Stimulated activated CD4-positive, alpha-beta T cell treated with anti-CD3 and anti-CD28 coated beads, Interleukin-1b, Interleukin-23, amount 100 ng/mL, for 1 hour (primary cell): ENCODE measurements at places on chromosomes 3 and 15.

DNA sequence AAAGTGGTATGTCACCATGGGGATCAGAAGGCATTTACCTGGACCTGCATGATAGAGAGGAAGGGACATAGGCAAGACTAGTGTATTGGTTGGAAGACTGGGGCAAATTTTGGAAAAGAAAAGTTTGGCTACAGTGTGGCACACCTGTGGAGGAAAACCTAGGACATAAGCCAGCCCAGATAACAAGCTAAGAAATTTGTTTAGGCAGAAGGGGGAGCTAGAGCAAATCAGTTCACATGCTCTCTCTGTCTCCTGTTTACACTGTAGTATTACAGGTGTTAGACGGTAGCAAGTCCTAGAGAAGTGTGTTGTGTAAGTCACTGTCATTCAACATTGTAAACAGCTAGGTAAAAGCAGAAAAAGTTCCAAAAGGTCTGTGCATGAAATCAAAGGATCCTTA lies 11.9 kb upstream of the ALDH1A2 start:
- no peak for DNase-seq

DNA sequence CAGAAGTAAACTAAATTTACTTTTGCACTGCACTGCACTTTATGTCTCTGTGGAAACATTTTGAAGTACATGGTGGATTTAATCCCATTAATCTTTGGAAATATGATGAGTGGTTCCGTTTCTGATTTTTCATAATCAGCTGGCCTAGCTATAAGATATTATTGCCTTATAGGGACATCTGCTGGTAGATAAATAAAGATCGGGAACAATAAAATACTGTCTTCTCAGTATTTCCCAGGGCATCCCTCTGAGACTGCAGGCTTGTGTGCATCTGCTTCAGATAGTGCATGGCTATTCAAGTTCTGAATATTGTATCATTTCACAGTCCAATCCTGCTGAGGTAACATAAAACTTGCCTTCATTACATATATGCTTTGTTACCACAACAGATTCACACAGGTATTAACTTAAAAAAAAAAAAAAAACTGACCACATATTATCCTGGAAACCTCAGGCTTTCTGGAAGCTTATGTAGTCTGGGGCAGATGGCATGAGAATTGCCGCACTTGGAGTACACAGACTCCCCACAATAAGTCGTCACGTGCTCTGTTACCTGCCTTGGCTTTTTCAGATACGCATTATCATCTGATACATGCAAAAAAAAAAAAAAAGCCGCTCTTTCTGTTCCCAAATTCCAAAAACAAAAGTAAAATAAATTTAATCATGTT lies 330.8 kb upstream of the AGTR1 start:
- DNase-seq, result no peak

DNA sequence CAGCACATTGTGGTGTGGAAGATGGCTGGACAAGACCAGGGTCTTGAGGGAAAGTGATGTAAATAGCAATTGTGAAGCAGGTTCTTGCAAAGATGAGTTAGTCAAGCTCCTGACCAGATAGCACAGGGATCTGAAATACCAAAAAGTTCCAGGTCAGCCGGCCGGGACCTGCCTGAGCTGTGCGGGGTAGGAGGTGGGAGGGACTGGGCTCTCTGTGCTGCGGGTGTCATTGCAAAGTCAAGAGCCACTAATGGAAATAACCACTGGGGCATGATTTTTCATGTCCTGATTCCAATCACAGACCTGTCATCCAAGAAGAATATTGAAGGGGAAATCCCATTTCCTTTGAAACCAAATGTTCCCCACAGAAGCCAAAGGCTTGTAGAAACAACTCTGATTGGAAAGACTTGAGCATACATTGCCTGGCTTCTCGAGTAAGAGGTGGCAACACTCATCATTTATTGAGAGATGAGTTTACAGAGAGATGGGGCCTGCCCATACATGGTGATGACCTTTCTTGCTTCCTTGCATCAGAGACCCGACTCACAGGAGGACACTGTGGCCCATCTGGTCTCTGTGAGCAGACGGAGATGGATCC lies 44.2 kb upstream of the KY start:
- no peak for DNase-seq

DNA sequence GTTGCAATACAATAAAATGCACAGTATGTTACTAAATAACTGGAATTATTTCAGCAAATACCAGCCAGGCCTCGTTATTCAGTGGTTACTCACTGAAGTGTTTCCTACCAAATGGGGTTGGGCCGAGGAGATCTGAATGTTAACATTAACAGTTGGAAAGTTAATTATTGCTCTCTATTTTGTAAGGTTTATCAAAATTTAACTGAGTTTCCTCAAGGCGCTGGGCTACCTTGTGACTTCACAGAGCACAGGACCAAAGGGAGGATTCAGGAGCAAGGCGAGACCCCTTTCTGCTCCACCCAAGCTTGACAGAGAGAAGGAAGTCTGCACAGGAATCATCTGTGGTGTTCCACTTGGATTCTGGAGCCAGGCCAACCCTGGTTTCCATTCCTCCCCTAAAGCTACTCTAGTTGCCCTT lies 21.6 kb downstream of the ADAMTS9 start:
- no peak for DNase-seq

DNA sequence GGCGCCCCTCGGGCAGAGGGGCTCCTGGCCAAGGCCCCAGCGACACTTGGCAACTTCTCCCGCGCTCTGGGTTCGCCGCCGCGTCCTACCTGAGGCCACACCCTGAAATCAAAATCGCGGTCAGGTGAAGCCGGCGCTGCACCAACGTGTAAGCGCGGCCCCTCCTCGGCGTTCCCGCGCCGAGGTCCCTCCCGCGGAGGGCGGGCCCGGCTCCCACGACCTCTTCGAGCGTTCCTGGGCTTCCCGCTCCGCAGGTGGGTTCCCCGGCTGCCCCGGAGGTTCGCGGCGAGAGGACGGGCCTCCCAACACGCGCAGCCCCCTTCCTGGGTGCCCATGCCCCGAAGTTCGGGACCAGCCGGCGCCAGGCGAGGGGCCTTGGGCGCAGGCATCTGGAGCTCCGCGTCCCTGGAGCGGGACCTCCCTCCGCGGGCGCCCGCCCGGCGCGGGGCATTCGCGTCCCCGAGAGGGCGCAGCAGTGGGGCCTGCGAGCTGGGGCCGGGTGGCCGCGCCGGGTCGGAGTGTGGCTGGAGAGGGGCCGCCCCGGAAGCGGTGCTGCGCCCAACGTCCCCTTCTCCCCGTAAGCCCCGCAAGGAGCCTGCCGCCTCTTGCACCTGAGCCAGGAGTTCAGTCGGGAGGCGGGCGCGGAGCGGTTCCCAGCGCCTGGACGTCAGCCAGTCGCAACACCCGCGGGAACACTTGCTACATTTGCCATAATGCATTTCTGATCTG lies 13.7 kb downstream of the PAK6 start:
- no peak for DNase-seq

GRCh38 chr3:55331524-55331923 lies 155.6 kb downstream of the WNT5A start:
- DNase-seq, result no peak

DNA sequence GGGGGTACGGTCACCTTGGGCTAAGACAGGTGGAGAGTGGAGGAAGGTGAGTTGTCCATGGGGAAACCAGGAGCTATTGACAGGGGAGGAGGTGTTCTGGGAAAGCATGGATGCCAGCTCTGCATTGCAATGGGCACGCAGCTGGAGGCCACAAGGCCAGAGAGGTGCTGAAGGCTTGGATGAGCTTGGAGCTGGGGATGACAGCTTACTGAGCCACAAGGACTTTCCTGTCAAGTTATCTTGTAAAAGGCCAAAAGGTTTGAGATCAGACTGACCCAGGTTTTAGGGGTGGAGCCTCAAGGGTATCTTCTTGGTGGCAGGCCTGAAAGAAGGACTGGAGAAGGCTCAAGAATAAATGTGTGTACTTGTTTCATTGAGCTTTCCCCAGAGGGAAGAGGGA lies 115.2 kb downstream of the ASB7 start:
- DNase-seq, result no peak

DNA sequence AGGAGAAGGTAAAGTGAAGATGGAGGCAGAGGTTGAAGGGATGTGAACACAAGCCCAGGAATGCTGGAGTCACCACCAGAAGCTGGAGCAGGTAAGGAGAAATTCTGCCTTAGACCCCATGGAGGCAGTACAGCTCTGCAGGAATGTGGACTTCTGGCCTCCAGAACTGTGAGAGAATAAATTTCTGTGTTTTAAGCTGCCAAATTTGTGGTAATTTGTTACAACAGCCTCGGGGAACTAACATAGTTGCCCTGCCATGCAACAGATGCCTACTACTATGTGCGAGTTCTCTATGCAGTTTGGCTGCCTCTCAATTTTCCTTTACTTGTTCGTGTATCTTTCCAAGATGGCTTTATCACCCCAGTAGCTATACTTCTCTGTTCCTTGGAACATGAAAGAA lies 394.1 kb downstream of the TUSC7 start:
- no peak for DNase-seq

DNA sequence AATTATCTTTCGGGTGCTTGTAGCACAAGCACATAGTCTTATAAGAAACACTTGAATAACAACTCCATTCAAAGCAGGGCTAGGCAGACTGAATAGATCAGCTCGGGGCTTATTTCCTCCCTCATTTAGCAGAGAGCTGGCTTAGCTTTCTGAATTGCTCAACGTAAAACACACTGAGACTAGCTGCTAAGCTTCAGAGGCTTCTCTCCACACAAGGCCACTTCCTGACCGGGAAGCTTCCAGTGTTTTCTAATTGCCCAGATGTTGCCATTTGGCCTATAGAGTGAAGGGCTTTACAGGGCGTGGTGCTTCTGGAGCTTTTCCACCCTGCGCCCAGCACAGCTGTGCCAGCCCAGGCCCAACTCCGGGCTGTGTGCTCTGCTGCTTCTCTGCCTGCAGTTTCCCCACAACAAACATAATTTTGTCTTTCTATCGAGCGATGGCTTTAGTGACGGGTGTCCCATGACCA lies 16.6 kb downstream of the FAM240A start:
- no peak for DNase-seq

GRCh38 chr15:68930268-68931022 lies at the start of gene SPESP1:
SPESP1 (plus strand) TSS chr15:68930525; CDS start chr15:68930654, 129 bp downstream.
- no peak for DNase-seq

DNA sequence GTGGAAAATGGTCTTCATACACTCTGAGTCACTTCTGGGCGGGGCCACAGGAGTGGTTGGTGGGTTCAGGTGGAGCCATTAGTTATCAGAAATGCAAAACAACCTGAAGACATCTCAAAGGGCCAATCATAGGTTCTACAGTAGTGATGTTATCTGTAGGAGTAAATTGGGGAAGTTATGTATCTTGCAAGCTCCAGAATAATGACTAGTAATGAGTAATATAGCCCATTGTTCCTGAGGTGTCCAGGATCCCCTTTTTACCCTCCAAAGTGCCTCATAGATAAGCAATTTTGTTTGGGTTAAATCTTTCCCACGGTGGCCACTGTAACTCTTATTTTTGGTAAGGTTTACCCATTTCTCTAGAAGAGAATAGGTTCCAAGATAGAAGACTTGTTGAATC lies 91.7 kb downstream of the PIK3R4 start:
- DNase-seq, result no peak

DNA sequence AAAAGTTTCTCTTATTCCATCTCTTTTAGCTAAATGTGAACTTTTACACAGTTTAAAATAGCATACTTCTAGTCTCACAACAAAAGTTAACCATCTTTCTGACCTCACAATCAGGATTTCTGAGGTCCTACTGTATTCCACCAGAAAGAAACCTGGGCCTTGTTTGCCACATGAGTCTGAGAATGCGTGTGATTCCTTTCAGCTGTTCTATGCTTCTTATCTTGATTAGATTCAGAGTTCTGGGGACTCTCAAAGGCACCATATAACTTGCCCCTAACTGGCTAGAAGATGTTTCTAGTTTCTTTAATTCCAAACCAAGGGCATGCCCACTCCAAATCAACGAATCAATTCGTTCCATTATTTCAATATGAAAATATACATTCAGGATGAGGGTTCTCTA lies 131.1 kb downstream of the ATP8B4 start:
- no peak for DNase-seq

DNA sequence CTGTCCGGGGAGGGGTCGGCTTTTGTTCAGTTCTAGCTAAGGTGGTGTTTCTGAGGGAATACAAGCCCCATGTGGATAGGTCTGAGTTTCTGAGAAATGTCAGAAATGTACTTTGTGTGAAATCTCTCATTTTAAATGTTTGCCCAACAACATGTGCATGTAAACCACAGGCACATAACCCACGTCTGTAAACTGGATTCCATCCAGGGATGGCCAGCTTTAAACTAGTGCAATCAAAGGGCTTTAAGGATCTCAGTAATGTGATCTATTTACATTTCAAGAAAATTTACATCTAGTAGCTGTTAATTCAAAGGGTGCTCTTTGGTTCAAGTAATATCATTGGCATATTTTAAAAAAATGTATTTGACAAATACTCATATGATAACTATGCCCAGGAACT lies 52.0 kb downstream of the POLR2M start:
- no peak for DNase-seq

DNA sequence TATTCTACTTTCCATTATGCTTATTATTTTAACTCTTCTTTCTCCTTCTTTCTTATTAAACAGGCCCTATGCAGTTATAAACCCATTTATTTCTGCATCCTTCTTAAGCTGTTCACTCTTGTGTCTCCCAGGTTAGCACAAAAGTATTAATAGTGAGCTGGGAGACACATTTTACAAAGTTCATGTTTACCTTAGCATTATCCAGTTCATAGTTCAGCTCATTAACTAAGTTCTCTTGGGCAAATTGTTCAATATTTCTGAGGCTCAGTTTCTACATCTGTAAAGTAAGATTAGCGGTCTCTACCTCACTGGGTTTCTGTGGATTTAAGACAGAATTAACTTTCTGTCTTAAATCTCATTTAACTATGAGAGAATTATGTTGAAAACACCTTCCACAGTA lies 31.2 kb upstream of the UMPS start:
- DNase-seq, result no peak

GRCh38 chr3:46205286-46205960 lies 2.7 kb downstream of the CCR1 start:
- no peak for DNase-seq

GRCh38 chr3:11306817-11307589 lies 34.8 kb downstream of the ATG7 start:
- no peak for DNase-seq

DNA sequence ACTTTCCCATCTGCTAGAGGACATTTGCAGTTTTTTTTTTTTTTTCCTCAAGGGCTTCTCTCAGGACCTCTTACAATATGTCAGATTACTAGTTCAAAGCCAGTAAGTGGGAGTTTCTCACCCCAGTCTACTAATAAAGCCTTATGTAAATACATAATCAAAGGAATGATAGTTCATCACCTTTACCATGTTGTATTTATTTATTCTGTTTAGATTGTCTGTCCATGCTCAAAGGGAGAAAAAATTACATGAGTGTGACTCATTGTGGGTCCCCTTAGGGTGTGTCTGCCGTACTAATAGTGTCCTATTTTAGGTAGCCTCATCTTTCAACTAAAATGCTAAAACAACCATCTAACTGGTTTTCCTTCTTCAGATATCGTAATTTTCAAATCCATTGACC lies 917.6 kb downstream of the EPHA3 start:
- DNase-seq, result no peak

DNA sequence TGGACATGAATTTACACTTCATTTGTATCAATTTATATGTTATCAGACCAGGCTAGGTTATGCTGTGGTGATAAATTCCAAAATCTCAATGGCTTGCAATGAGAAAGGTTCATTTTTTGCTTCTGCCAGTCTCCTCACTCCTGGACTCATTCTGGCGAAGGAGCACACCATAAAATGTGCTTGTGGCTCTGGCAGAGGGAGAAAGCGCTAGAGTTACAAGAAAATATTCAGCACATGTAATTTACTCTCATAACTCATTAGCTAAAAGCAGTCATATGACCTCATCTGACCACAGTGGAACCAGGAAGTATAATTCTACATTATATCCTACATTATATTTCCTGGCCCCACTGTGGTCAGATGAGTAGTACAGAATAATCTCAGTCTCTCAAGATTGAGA lies 193.8 kb downstream of the BCHE start:
- no peak for DNase-seq
